ENCODE measurements at places on chromosomes 1 and 21.

- peak; percentile 67 for DNase-seq
Observed at GRCh38 chr1:175152006-175152652, 40.4 kb downstream of the KIAA0040 start.

DNA sequence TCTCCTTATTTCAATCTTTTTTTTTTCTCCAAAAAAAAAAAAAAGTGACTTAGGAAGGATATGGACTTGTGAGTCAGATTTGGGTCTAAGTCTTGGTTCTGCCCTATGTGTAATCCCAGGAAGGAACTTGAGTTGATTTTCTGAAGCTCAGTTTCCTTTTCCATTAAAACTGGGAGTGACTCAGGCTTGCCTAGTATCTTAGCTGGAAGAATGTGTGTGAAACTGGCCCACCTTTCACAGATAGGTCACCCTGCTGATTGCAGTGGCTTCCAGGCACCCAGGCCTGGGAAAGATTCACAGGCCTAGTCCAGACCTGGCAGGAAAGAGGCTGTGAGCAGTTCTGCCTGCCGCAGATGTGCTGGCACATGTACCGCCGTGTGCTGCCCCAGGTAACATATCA is 218.3 kb upstream of the HOOK1 start:
- no peak for DNase-seq

DNA sequence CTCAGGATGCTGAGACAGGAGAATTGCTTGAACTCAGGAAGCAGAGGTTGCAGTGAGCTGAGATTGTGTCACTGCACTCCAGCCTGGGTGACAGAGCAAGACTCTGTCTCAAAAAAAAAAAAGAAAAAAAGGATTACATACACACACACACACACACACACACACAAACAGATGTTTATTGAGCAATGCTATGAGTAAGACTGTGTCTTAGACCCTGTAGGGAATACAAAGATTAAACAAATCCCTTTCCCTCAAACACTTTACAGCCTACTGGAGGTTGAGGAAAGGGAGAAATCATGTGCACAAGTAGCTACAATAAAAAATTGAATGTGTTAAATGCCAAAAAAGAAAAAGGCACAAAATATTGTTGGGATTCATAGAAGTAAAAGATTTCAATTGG is 58.1 kb downstream of the RPAP2 start:
- DNase-seq: no peak

GRCh38 chr1:119159966-119160365 is 19.5 kb upstream of the WARS2 start:
- no peak for DNase-seq

DNA sequence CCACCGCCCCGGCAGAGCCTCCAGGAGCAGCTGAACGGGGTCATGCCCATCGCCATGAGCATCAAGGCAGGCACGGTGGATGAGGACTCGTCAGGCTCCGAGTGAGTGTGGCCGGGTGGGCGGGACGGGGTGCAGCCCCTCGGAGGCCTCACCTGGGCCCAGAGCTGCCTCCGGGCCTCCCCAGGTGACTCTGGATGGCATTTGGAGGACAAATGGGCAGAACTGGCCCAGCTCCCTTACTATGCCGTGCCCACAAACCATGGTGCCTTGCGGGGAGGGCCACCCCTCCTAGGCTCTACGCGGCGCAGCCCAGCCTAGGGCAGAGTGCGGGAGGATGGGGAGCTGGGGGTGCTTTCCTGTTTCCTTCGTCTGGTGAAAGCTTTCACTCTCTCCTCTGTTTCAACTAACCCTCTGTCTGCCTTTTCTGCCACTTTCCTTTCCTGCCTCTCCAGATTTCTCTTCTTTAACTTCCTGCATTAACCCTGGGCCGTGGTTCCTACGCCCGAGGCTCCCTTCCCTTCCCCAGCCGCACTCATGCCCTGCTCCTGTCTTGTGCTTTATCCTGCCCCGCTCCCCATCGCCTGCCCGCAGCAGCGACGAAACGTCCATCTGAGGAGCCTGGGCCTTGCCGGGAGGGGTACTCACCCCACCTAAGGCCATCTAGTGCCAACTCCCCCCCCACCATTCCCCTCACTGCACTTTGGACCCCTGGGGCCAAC is 9.2 kb downstream of the PSRC1 start:
- no peak for DNase-seq

DNA sequence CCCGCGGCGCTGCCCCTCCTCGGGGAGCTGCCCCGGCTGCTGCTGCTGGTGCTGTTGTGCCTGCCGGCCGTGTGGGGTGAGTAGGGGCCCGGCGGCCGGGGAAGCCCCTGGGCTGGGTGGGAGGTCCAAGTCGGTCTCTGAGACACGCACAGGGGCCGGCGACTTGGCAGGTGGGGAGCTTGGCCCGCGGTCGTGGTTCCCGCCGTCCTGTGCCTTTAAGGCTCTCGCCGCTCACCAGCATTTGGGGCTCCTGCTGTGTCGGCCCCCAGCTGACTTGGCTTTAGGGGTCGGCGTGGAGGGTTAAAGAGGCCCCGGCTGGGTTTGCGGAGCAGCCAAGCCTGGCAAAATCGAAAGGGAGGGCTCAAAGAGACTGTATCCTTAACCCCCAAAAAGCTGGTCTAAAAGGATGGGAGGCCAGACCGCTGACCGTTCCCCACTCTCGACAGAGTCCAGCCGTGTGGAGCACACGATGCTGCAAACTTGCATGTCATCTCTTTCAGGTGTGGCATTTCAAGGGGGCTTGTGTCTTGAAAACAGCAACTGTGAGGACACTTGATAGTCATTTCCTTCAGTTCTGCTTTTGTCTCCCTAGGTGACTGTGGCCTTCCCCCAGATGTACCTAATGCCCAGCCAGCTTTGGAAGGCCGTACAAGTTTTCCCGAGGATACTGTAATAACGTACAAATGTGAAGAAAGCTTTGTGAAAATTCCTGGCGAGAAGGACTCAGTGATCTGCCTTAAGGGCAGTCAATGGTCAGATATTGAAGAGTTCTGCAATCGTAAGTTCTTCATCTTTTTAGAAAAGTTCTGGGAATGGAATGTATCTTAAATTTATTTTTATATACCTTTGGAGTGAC is 540 bp downstream of the CD55 start:
- DNase-seq: no peak

DNA sequence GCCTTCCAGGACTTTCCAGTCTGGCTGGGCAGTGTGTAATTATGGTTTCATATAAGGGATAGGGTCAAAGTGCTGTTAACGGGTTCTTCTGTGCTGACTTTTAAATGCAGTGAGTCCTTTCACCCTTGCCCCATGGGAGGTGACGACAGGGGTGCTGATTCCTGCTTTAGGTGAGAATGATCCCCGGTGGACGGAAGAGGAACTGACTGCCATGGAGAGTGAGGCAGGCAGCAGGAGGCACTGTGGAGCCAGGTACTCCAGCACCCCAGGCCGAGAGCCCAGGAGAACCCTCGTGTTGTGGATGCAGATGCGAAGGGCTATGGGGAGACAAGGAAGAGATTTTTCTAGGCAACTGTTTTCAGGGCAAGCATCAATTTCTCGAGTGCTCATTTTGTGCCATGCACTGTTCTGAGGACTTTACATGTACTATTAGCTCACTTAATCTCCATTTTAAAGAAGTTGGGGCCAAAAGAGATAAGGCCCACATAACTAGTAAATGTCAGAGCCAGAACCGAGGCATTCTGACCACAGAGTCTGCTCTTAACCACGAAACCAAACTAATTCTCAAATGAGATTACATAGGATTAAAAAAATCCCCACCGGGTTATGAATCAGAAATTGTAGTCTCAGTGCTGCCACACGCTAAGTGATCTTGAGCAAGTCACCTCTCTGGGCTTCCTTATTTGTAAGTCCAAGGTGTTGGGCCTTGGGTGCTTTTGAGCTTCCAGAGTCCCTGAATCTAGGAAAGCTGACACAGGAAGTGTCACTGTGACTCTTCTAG is 28.2 kb downstream of the STPG1 start:
- no peak for DNase-seq

GRCh38 chr1:23664837-23665795 is 26.5 kb upstream of the RPL11 start:
- no peak for DNase-seq

- no peak for DNase-seq
Observed at GRCh38 chr1:67890857-67891256, 57.6 kb upstream of the GNG12 start.

DNA sequence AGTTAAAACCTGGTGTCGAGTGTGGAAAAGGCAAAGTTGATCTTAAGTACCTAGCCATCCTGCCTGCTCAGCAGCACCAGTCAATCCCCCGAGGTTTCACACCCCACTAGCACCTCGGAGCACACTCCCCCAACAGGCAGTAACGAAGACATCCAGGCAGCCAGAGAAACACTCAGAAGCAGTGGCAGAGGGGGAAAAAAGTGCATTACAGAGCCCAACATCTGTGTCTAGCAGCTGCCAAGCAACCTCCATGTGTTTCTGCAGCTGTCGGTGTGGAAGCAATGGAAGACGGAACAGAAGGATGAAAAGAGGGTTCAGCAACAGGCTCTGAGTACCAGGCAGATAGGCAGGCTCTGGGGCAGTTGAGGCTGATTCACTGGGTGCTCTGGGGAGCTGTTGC is 73.4 kb upstream of the PROX1 start:
- DNase-seq: no peak

DNA sequence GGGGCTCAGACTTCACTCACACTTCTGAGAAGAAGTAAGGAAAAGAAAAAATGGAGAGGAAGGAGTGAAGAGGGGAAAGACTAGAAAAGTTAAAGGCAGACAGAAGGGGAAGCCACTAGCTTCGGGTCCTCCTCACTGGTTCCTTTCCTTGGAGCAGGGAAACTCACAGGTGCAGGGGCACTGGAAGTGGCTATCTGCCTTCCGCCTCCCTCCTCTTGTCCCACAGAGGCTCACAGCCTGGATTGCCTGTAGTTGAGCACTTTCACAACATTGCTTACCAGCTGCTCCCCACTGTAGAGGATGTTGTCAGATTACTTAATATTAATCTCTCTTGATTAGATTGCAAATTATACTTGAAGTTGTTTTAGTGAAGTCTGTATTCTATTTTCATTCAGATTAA is 21.6 kb upstream of the ABCA4 start:
- DNase-seq: no peak

GRCh38 chr1:11053758-11054137 is 6.1 kb downstream of the SRM start:
- no peak for DNase-seq

- DNase-seq: no peak
Observed at GRCh38 chr1:37148663-37149062, 114.3 kb upstream of the GRIK3 start.

DNA sequence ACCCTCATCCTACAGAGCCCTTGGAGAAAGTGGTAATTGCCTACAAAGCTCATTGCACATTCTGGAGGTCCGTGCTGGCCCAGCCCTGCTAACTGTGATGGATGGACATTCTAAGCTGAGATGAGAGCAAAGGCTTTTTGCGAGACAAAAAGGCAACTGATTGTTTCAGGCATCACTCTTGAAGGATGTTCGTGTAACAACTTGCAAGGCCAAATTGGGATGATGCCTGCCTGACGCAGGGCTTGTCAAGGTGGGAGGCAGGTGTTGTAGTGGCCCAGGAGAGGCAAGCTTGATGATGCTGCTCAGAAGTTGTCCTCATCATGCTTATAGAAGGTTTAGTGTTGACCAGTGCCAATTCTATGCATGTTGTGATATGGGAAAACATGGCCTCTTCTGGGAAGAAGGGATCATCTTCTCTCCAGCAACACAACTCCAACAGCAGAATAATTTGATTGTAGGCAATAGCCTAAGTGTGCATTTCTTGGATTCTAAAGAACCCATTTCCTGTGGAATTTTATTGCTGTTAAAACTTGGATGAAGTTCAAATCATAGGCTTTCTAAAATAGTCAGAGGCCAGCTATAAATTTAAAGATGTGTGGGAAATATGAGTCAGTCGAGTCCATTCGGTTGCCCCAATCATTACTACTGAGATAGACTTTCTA is 102.5 kb upstream of the COA6 start:
- no peak for DNase-seq

All from activated T-cell treated with anti-CD3 and anti-CD28 coated beads for 1 hour (primary cell).